ENCODE measurements at places on chromosomes 7 and 10.

DNA sequence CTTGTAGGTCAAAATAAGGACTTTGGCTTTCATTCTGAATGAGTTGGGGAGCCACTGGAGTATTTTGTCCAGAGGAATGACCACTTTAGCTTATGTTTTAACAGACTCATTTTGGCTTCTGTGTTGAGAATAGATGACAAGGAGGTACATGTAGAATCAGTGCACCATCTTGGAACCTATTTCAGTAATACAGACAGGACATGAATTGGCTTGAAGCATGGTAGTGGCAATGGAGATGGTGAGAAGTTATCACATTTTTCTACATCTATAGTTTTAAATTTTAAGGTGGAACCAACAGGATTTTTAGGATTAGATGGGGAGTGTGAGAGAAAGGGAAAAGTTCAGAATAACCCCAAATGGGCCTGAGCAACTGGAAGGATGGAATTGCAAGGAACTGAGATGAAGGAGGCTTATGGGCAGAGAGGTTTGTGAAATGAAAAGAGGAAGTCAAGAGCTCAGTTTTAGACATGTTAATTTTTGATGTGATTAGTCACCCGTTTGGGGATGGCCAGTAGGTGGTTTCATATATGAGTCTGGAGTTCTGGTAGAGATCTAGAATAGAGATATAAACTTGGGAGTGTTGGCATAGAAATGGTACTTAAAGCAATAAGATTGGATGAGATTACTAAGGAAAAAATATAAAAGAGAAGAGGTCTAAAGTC is 89.2 kb upstream of the JAZF1 start:
- no peak for DNase-seq

- DNase-seq, result no peak
Measured at GRCh38 chr7:17147409-17147808, 151.0 kb upstream of the AHR start.

GRCh38 chr10:123284022-123284421 is 129.8 kb downstream of the BUB3 start:
- no peak for DNase-seq

DNA sequence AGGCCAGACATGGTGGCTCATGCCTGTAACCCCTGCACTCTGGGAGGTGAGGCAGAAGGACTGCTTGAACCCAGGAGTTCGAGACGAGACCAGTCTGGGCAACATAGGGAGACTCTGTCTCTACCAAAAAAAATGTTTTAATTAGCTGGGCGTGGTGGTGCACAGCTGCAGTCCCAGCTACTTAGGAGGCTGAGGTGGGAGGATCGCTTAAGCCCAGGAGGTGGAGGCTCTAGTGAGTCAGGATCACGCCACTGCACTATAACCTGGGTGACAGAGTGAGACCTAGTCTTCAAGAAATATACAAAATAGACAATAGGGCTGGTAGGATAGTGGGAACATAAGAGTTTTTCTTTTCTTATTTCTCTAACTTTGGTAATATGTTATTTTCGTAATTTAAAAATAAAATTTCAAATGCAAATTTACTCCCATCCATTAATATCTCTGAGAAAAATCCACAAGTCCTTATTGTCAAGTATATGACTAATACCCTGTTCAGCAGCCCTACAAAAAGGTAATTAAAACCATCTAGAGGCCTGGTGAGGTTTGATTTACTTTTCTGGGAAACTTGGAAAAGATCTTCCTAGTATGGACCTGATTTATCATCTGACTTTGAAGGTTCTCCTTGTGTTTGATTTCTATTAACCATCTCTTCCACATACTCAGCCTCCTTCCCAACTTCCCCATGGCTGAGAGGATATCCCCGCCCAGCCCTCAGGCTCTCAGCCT is 50.0 kb downstream of the CREB3L2 start:
- no peak for DNase-seq

DNA sequence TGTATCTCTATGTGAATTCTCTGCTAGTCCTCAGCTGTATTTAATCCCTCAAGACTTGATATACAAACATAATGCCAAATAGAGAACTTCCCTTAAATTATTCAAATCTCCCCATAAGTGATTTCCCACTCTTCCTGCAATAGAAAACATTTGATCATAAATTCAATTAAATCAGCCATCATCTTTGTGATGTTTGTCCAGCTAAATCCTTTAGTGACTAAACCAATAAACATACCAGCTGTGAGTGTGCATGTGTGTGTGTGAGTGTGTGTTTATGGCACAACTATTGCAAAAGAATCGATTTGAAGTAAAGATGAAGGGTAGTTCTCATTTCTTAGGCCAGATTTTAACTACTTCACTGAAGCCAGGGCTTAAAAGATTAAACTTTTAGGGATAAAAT is 175.5 kb upstream of the FZD1 start:
- DNase-seq, result no peak

DNA sequence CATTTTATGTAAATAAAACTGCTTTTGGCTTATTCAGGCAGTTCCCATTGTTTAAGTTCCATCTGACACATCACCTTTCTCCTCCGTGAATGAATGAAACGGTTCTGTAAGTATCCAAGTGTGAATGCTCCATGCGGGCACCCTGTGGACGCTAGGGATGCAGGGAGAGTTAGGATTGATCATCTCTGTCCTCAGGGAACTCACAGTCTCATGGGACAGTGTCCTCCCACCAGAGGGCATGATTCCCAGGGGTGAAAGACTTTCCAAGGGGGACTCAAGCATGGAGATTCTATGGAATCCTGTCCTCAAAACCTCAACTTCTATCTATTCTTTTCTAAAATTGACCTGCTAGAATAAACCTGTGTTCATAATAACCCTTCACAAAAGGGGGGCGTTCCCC is 98.8 kb downstream of the HECW1 start:
- no peak for DNase-seq

DNA sequence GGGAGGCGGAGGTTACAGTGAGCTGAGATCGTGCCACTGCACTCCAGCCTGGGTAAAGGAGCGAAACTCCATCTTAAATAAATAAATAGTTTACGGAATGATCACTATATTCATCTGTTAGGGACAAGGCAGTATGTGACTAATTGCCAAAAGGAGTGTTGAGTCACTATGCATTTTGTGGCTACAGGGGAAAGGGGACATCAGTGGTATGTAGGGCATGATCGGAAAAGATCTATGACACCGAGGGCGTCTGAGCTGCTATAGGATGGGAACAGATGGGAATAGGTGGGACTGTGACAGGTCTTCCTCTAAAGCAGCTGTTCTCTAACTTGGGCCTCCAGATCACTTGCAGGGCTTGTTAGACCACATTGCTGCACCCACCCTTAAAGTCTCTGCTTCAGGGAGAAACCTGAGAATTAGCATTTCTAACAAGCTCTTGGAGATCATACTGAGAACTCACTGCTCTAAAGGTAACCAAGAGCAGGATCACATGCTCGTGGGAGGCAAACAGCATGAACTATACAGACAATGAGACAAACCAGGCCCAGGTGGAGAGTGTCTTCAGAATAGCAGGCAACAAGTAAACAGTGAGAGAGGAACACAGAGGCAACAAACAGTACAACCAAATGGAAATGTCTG is 65.1 kb upstream of the ITGA8 start:
- no peak for DNase-seq

GRCh38 chr7:150335108-150335773 is 6.2 kb downstream of the RARRES2 start:
- no peak for DNase-seq

DNA sequence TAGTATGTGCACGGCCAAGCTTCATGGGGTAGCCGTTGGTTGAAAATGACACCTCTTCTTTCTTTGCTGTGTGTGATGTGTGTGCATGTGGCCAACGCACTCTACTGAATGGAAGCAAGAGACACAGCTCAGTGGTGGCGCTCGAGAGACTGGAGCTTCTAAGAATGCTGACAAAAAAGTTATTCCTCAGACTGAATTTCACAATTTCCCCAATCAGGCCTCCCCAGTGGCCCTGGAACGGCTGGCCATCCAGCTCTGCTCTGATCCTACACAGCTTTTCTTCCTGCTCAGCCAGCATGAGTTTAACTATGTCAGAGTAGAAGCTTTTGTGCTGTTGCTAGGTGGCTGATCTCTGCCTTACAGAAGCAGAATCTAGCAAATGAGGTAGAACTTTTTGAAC is 186.7 kb upstream of the PLXDC2 start:
- DNase-seq, result no peak

DNA sequence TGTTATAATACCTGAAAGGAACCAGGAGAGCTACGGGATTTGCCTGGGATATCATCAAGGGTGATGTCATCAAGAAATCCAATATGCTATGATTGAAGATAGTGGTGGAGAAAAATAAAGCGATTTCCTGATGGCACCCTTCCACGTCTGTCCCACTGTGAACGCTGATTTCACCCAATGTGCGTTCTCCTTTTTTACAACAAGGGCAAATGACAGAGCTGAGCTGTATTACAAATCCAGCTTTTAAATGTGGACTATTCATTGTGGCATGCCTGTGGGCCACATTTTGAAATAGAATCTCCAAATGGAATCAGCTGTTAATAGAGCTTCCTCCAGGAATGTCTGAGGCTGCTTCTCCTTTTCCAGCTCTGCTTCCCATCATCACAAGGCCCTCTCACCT is 23.3 kb downstream of the SLC13A4 start:
- DNase-seq, result no peak

GRCh38 chr7:132537456-132538145 is 38.7 kb downstream of the PLXNA4 start:
- DNase-seq, result no peak

DNA sequence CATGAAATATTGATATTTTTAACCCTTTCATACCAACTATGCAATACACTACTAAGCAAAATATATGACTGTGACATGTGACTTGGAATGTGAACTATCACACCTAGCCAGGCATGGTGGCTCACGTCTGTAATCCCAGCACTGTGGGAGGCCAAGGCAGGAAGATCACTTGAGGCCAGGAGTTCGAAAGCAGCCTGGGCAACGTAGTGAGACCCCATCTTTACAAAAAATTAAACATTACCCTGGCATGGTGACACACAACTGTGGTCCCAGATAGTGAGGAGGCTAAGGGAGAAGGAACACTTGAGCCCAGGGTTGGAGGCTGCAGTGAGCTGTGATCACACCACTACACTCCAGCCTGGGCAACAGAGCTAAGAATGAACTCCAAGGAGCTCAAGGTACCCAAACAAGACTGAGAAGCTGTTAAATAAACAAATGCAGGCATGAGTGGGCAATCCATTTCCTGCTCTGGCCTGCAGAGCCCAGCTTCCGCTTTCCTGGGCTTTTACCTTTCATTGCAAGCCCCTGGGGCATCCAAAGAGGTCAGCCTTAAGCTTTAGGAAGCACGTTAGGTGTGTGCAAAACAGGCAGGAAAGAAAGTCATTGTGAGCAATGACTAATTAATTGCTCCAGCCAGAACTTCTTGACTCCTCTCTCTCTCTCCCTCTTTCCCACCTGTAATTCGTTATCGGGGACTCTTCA is 162.1 kb upstream of the FOXK1 start:
- no peak for DNase-seq

DNA sequence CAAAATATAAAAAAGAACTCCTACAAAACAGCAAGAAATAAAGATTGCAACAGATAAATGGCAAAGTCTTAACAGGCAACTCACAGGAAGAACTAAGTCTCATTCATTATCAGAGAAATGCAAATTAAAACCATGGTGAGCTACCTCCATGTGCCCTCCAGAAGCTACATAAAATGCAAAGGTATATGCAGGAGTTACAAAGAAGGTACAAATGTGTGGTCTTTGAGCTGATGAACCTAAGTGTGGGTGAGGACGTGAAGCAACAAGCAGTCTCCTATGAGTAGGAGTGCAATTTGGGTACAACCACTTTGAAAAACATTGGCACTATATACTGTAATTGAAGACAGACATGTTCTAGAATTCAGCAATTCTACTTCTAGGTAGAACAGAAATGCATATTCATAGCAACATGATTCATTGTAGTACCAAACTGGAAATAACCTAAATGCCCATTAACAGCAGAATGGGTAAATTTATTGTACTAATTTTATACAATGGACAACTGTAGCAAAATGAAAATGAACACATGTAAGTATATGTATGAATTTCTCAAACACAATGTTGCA is 61.6 kb upstream of the KCNMA1 start:
- DNase-seq, result no peak

DNA sequence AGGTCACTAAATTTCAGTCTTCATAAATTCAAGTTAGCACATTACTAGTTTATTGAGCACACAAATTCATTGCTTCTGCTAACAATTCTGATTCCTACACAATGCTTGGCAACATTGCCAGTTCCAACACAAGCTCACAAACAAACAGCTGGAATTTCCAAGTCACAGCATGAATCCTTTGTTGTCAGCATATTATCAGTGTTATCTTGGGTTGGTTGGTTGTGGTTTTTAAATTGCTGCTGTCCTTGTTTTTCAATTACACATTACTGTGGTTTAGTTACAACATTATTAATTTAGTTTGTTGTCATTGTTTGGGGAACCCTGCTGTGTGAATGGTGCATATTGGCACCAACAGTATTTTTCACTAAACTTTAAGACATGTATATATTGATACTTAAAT is 86.0 kb upstream of the ARID5B start:
- no peak for DNase-seq

GRCh38 chr10:113565364-113565763 is 12.5 kb downstream of the HABP2 start:
- DNase-seq, result no peak

GRCh38 chr10:29840516-29841276 is 205.9 kb upstream of the SVIL start:
- DNase-seq, result no peak

GRCh38 chr7:55557666-55558188 is 14.6 kb downstream of the VOPP1 start:
- no peak for DNase-seq

DNA sequence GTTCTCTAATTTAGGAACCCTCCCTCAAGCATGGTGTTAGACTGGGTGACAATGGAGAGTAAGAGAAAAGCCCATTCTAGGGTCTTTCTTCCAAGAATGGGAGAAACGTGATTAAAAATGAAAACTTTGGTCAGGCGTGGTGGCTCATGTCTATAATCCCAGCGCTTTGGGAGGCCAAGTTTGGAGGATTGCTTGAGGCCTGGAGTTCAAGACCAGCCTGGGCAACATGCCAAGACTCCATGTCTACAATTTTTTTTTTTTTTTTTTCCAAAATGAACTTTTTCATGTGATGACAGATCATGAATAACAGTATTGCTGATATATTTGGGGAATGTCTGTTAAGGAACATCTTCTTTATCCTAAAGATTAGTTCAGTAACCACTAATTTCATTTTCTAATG is 194.6 kb downstream of the MLLT10 start:
- DNase-seq, result no peak

GRCh38 chr7:32470871-32471270 is 19.3 kb downstream of the LSM5 start:
- DNase-seq, result no peak

GRCh38 chr7:128021366-128021765 is 9.9 kb downstream of the LRRC4 start:
- DNase-seq, result no peak
